Naive thymus-derived CD8-positive, alpha-beta T cell (primary cell): ENCODE measurements at places on chromosomes 16 and 17.

- no peak for DNase-seq
Measured at GRCh38 chr17:17548044-17548443, 43.5 kb downstream of the PEMT start.

DNA sequence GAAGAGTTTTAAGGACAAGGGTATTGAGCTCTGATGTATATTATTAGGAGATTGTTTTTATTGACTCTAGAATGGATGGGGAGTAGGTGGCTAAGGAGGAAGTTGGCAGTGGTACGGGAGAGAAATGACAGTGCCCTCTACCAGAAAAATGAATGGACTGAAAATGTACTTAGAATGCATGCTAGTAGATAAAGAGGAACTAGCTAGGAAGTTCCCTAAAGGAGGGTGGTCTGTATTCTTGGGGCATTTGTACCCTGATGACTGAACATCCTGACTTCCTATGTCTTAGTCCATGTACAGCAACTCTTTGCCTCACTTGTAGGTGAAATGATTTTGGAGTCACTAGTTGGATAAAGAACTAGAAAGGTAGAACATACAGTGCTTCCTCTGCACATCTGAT is 581.5 kb upstream of the RBFOX1 start:
- DNase-seq = no peak

DNA sequence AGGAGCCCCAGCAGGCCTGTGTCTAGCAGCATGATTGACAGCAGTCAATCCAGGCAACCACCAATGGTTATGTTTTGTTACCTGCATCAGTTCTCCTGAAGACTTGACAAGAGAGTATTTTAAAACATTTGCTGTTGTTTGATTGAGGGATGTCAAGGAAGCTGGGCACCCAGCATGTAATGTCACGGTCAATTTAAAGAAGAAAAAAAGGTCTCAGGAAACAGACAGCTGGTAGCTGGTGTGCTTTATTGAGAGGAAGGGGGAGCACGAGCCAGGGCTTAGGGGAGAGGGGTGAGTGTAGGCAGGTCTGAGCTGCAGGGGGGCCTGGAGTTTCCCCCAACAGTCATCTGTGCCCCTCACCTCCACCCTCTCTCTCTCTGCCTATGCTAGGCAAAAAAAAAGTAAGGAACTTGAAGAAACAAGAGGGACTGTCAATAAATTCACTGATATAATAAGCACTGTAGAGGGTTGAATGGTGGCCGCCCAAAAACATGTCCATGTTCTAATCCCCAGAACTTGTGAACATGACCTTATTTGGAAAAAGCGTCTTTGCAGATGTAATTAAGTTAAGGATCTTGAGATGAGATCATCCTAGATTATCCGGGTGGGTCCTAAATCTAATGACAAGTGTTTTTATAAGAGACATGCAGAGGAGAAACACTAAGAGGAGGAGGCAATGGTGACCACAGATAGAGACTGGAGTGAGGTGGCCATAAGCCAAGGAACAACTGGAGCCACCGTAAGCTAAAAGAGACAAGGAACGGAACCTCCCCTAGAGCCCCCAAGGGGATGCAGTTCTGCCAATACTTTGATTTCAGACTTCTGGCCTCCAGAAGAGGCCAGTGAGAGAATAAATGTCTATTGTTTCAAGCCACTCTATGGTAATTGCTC is 14.5 kb downstream of the TSPOAP1 start:
- DNase-seq = no peak

- no peak for DNase-seq
Measured at GRCh38 chr16:19708296-19709205, 9.5 kb downstream of the KNOP1 start.

GRCh38 chr17:37770631-37771518 is 26.0 kb upstream of the HNF1B start:
- DNase-seq = no peak

DNA sequence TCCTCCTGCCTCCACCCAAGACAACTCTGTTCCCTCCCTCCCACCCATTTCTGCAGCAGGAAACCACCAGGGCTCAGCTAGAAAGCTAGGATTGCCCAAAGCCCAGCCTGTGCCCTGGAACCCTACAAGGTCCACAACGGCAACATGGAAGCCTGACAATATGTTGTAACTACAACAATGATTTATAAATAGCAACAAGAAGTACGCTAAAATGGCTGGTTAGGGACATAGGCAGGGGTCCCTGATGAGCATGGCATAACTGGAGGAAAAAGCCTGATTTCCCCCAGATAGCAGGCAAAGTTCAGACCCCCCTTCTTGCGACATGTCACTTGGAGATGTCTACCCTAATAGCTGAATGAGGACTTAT is 6.6 kb downstream of the ST3GAL2 start:
- DNase-seq = no peak

GRCh38 chr17:69733171-69734012 is 318.9 kb downstream of the MAP2K6 start:
- DNase-seq = no peak

GRCh38 chr17:787641-788221 is 5.6 kb downstream of the MRM3 start:
- DNase-seq = no peak

GRCh38 chr17:27420211-27420950 is 35.9 kb upstream of the KSR1 start:
- DNase-seq = no peak

DNA sequence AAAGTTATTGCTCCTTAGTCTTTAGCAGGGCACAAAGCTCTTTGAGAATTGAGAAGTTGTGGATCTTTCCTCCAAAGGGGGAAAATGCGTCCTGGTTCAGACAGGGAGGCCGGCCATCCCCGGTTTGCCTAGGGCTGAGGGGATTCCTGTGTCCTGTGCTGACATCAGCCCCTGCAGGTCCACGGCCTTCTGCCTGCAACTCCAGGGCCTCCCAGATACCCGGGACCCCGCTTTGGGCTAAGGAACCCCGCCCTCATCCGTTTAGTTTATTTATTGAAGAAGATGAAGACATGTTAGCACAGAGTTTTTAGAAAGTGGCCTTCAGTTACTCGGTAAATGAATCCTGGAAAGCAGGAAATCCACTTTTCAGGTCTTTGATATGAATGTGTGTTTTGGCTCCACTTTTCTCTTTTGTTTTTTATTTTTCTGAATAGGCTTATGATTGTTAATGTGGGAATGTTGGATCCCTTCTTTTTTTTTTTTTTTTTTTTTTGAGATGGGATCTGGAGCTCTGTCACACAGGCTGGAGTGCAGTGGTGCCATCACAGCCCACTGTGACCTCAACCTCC is 65.6 kb downstream of the CRISPLD2 start:
- no peak for DNase-seq

DNA sequence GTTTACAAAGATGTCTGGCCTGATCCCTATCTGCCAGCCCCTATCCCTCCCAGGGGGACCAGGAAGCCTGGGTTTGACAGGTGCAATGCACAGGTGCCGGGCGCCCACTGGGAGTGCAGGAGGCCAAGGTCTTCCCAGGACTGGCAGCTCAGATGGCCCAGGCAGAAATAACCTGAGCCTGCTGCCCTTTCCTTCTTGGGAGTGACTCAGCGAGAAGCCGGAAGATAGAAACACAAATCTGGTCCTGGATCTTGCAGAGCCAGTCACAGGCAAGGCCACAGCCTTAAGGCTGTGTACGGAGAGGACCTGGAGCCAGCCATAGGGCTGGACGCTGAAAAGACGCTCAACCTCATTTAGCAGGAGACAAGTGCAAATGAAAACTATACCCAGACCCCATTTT is 27.7 kb downstream of the GPR142 start:
- DNase-seq = no peak

DNA sequence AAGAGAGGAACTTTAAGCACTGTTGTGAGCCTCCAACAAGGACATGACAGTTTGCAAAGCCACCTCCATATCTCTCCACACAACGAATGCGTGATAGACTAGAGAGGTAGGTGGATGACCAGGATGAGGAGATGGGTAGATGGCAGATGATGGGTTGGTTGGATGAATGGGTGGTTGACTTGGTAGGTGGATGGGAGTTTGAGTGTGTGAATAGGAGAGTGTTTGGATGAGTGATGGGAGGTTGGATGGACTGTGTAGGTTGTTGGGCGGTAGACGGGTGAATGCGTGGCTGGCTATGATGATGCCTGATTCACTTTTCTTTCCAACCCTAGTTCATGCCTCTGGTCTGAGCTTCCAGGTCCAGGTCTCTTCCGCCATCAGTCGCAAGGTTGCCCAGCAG is 4.1 kb downstream of the CDH16 start:
- no peak for DNase-seq

- no peak for DNase-seq
Measured at GRCh38 chr16:67822511-67822910, 15.8 kb downstream of the TSNAXIP1 start.

DNA sequence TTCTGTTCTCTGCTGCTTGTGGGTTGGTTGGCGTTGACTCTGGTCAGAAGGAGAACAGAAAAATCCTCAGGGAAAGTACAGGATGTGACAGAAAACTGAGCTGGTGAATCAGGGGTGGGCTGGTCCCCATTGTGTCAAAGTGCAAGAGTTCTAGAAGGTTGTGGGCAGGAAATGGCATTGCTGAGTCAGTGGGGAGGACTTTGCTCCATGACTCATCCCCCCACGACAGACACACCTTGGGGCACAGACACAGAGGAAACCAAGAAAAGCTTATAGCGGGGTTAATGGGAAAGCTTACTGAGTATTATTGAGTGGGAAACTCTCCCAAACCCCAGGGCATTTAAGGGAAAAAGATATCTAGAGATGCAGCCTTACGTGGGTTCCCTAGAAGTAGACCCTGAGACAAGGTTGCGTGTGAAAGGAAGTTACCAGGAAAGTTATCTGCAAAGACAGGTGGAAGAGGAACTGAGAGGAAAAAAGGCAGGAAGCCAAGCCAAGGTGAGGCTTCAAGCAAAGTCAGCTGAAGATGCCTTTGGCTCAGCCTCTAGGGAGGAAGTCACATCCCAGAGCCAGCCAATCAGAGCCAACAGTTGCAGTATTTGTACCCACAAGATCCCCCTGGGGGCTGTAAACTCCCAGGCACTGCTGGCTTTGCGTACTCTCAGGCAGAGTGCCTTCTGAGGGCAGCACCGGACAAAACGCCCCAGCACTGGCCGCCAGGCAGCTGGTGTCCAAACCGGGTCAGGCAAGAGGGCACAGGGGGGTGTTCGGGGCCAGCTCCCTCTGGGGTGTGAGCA is 86.4 kb downstream of the FOXL1 start:
- DNase-seq = no peak

- no peak for DNase-seq
Measured at GRCh38 chr16:57588831-57589230, 39.6 kb upstream of the ADGRG1 start.

DNA sequence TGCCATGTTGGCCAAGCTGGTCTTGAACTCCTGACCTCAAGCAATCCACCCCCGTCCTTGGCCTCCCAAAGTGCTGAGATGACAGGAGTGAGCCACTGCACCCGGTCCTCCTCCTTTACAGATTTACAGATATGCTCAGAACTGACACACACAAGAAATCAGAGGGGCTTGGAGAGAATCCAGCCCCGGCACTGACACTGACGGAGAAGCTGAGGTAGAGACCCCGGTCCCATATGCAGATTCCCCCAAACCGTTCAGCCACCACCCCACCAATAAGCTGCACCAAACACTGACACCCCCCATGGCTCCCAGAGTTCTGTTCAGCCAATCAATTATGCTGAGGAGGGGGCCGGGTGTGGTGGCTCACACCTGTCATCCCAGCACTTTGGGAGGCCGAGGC is 141.1 kb upstream of the RPH3AL start:
- DNase-seq = no peak

DNA sequence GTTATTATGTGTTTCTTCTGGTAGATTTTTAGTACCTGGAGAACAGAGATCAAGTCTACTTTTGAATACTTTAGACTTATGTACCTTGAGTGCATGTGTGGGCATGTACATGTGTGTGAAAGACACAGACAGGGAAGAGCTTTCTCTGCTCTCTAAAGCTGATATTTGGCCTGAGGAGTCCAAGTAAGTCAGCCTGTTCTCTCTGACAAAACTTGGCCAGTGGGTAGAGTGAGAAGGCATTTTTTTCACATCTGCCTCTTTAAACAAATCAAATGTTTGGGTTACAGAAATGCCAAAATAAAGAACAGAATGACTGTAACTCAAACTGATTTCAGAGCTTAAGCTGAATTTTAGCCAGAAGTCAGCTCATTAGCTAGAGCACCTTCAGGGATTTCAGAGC is 309.7 kb upstream of the DYNLRB2 start:
- no peak for DNase-seq

- no peak for DNase-seq
Measured at GRCh38 chr17:81128774-81129173, 36.5 kb upstream of the PVALEF start.

DNA sequence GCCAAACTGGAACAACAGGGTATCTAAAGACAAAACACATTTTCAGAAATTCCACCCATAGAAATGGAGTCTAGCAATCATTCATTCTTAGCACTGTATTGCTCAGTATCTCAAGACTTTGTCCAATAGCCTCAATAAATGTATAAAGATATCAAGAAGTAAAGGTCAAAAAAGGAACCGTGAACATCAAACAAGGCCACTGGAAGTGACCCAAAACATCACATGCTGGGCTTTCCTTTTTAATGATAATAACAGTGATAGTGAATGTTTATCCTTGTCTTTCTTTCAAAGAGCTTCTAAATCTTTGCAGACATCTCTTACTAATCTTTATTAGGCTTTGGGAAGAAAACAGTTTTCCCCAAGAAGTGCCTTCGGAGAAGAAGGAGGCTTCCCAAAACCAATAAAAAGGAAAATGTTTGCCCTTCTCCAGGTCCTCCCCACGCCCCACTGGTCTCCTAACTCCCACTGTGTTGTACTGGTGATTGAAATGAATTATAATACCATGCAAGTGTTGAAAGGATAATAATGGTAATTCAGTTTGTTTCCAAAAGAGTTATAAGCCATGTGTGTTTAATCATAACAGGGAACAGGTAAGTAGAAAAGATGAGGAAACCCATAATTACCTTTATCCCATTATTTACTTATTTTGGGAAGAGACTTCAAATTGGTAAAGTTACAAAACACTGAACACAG is 18.6 kb downstream of the RNF43 start:
- DNase-seq = no peak

GRCh38 chr16:56483394-56483793 is 32.0 kb downstream of the OGFOD1 start:
- DNase-seq = no peak

DNA sequence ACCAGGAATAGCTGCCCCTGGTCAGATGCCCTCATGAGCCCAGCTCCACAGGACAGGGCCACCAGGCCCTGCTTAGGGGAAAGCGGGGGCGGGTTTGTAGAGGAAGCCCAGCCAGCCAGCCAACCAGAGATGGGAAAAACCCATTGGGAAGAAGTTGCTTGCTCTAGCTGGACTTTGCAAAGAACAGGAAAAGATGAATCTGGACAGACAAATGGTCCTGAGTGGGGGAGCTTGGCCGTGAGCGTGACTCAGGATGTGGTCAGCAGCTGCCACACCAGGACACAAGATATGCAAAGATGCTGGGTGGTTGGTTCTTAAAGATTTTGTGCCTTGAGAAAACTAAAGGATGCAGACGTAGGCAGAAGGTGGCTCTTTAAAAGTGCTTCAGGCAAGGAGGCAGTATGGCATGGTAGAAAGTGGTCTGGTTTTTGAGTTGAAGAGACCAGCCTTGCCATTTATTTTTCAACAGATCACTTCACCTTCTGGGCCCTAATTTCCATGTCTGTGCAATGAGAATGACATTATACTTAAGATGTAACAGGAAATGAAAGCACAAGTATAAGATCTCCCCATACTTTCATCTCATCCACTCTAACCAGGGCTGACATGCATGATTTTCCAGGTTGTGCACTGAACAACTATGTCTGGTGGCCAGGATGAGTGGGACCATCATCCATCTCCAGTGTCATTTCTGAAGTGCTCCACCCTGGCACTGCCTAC is 27.8 kb upstream of the HEATR6 start:
- no peak for DNase-seq
